ENCODE measurements at places on chromosomes 2 and 18.

- peak; percentile 84 for DNase-seq
Measured at GRCh38 chr2:230714136-230714480, 1.5 kb downstream of the CAB39 start.

GRCh38 chr2:218659258-218659987 is at the start of the genes BCS1L and ZNF142:
Gene BCS1L, plus strand, starts transcription at chr2:218659683. Its CDS starts 1,305 bp downstream, at chr2:218660988.
Gene ZNF142, minus strand, starts transcription at chr2:218659623. Its CDS starts 3,194 bp downstream, at chr2:218656429.
- peak; percentile 89 for DNase-seq

DNA sequence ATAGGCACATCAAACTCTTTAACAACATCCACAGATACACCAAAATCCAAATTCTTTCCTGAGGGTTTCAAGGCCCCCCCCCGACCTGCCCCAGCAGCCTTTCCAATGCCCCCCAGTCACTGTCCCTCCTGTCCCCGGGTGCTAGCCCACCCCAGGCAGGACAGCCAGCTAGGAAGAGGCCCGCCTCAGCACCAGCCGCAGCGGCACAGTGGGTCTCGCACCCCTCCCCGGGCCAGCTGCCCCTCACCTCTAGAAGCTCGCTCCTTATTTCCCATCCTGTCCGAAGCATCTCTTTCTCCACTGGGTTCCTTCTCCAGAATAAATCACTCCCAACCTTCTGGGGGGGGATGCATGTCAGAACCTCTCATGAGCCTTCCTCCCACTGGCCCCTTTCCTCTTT is 69.4 kb downstream of the FBXO15 start:
- no peak for DNase-seq

- no peak for DNase-seq
Measured at GRCh38 chr18:57890266-57890665, 87.2 kb upstream of the ATP8B1 start.

GRCh38 chr2:239222312-239222660 is 178.5 kb downstream of the HDAC4 start:
- peak; percentile 75 for DNase-seq

DNA sequence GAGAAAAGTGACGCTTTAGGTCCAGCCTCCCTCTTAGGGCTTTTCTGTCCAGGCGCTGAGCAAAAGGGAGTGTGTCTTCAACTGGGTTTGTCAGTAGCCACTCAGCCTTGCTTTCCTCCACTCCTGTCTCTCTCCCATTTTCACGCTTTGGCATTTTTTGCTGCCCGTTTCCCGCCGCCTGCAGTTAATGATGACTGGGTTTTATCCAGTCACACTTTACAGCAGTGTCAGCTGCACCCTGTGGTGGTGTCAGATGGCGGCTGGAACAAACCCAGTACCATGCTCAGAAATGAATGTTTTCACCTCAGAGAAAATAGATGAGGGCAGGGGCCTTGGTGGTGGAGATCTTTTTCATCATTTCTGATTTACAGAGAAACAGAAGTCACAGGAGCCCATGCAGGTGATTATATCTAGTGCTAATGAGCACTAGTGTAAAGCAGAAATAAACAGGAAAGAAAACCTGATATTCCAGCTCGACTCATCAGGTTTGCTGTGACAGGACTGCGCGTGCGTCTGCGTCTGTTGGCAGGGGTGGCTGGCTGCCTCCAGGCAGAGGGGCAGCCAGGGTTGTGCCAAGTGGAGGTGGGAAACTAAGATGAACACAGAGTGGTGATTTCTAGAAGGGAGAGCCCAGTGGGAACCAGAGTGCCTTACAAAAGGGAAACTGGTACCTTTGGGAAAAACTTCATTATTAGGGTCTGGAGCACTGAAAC is 139.9 kb downstream of the TANC1 start:
- no peak for DNase-seq

GRCh38 chr2:190979906-190980629 is 33.9 kb downstream of the STAT1 start:
- peak; percentile 98 for DNase-seq

DNA sequence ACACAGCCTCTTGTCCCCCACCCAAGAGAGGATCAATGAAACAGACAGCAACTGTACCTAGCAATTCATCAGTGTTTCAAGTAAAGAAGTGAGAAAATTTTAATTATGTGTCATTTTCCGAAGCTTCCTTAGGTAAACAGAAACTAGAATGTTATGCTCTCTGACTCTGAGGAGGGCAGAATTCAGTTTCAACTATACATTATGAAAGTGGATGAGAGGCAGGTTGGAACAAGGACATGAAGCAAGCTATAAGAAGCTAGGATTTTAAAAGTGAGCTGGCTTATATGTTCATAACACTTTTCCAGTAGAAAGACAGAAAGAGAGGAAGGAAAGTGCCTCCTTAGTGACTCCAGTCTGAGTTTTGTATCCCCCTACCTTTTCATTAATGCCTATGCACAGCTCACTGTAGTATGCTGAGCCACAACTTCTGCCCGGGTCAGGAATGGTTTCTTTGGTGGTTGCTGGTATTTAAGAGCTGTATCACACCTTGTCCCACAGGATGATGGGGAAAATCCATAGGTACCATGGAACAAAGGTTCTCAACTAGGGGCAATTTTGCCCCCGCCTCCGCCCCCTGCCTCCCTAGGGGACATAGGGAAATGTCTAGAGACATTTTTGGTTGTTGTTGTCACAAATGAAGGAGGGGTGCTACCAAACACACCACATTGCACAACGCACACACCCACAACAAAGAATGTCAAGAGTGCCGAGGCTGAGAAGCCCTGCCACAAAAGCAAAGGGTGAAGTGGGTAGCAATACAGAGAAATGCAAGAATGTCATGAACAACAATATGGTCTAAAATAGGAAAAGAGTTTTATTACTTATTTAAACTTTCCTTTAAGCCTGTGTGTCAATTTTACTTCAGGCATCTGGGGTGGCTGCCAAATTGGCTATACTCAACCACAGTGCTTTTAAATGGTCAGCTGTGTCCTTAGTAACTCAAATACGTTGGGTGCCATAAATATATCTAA is 161.0 kb upstream of the ZFP36L2 start:
- DNase-seq = peak; percentile 63

DNA sequence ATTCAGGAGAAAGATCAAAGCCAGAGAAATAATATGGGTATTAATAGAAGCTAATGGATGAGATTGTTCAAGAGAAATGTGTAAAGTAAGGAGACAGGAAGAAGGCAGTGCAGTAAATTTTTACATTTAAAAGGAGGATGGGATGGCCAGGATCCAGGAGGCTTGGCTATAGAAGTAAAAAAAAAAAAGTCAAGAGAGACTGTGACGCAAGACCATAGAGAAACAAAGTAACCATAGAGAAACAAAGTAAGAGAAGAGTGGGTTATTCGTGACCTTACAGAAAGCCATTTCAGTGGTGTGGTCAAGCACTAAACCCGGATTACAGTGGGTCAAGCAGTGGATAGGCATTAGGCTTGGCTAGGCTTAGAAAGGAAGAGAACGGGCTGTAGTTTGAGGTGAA is 10.5 kb upstream of the FAM171B start:
- peak; percentile 56 for DNase-seq

DNA sequence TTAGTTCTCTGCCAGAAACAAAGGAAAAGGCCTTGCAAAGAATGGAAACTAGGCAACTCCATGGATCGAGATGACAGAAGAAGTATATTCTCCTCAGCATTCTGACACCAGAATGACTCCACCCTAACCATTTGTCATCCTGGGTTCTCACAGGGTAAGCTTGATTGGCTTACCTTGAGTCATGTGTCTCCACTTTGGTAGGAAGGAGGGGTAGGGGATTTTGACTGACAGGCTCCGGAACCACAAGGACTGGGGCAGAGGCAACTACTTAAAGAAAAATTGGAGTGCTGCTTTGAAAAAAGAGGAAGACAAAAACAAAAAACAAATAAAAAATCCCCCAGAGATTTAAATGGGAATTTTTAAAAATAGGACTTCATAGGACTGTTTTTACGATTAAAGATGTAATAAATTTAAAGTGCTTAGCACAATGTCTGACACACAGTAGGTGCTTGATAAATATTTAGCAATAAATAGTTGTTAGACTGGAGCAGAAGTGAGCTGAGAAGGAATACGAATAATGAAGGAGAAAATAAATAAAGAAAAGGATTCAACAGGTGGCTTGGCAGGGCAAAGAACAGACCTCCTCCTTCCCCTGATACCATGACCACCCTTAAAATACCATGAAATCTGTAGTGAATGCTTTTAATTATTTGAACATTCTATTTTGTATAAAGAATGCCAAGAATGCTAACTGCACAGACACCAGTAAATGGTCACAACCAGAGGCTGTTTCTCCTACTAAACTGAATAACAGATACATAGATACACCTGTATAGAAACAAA is 230.2 kb downstream of the CDCA7 start:
- no peak for DNase-seq

DNA sequence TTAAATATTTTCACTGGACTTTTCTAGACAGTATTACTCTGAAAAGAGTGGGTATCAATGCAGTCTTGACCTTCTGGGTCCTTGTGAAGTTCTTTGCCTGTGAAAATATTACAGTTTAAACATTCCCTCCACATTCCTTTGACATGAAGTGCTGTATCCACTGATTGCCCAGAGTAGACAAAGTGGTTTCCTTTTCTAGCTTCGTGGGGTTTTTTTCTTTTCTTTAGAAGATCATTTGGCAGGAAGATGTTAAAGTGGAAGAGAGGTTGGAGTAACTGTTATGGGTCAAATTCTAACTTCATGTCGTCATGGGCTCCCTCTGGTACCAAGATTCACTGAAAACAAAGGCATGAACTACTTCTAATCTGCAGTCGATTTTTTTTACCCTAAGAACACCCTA is 496.9 kb downstream of the EPHA4 start:
- DNase-seq = peak; percentile 81

Measured in choroid plexus epithelial cell (primary cell).